ENCODE measurements at places on chromosomes 4 and X. TPM values are rescaled to one million over a fixed set of nuclear protein-coding genes. Genes with fewer than 3 reads are reported as not detected.

DNA sequence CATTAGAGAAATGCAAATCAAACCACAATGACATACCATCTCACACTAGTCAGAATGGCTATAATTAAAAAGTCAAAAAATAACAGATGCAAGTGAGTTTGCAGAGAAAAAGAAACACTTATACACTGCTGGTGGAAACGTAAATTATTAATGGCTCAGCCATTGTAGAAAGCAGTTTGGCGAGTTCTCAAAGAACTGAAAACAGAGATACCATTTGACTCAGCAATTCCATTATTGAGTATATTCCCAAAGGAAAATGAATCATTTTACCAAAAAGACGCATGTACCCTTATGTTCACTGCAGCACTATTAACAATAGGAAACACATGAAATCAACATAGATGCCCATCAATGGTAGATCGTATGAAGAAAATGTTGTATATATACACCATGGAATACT is 75.0 kb downstream of the NAA11 start:
- DNase-seq, result no peak

- DNase-seq, result no peak
These were observed 87.3 kb upstream of the CPEB2 start for GRCh38 chr4:14915018-14915417.

- no peak for DNase-seq
These were observed 131.3 kb downstream of the RTL3 start for GRCh38 chrX:78527818-78528217.

GRCh38 chr4:95142932-95143331 is 385.2 kb downstream of the BMPR1B start:
- no peak for DNase-seq

DNA sequence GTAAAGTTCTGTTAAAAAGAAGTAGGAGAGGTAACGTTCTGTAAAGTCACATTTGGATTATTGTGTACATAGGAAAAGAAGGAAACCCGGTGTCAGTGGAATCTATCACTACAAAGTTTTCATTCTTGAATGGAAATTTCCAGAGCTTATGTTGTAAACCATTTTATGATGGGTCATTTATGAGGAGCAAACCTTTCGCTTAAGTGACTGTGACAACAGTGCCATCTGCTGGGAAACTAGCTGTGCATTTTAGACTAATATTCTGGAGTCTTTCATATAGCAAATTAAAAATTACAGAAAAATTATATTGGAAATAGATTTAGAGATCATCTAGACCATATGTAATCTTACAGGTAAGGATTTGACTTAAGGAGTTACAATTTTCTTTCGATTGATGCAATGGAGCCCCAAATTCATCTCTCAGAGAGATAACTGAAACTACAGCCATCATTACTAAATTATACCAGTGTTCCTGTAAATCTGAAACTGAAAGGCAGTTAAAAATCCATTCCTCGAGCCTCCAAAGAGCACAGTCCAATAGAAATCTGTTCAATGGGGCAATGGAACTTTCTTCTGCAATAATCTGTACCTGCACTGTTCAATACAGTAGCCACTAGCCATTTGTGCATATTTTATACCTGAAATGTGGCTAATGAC is 26.9 kb downstream of the ASB9 start:
- no peak for DNase-seq

GRCh38 chrX:40260146-40260747 is 162.5 kb upstream of the BCOR start:
- DNase-seq, result no peak

DNA sequence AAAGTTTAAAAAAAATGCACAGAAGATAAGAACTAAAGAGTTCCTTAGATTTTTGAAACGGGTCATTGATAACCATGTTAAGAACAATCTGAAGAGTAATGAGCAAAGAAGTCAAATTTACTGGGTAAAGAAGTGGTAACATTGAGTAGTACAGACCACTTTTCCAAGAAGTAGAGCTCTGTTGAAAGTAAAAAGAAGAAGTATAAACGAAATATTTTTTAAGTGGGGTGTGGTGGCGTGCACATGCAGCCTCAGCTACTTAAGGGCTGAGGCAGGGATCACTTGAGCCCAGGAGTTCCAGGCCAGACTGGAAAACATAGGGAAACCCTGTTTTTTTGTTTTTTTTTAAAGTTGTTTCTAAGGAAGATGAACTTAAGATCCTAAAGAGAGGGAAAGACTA is 68.5 kb downstream of the UBA6 start:
- DNase-seq, result no peak

- DNase-seq, result no peak
These were observed 229.4 kb downstream of the LDB2 start for GRCh38 chr4:16669036-16669435.

DNA sequence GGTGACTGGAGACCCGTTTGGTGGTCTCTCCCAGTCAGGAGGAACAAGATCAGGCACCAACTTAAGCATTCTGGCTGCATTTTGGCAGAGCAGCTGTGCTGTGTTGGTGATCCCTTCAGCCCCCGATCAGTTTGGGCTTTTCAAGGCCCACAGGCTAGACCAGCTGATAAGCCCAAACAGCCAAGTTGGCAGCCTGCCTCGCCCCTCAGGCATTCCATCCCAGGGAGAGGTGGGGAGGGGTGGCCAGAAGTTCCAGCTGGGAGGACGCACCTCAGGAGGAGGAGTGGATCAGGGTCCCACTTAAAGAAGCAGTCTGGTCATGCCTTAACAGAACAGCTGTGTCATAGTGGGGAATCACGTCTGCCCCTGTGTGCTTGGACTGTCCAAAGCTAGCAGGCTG is 105.8 kb downstream of the CHIC1 start:
- DNase-seq, result no peak

GRCh38 chr4:22417408-22417807 is 98.5 kb downstream of the ADGRA3 start:
- DNase-seq, result no peak

- no peak for DNase-seq
These were observed 126.8 kb upstream of the APOOL start for GRCh38 chrX:84876876-84877275.

DNA sequence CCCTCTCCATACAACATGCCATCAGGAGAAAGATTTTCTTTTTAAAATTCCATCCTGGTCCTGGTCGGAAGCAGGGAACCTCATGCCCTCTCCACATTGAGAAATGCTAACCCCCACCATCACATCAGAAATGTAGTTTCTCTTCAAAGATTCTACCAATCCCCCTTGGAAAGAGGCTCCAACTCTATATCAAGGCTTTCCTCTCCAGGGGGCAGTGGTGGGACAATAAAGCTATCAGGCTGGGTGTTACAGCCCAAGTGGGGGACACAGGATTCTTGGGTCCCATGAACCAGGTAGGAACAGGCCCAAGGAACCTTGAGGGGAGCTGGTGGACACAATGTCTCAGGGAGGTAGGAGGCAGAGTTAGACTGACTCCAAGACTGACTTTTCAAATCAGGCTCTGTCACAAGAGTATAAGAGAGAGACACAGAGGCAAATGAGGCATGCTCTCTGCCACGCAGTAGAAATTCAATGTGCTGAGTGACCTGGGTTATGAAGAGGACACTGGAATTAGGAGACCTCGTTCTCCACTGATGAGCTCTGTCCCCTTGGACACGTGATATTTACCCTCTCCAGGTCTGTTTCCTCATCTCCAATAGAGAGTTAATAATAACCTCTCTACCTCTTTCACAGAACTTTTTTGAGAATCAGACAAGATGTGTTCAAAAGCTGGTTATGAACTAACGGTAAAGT is 4.5 kb downstream of the GJB1 start:
- DNase-seq, result no peak

DNA sequence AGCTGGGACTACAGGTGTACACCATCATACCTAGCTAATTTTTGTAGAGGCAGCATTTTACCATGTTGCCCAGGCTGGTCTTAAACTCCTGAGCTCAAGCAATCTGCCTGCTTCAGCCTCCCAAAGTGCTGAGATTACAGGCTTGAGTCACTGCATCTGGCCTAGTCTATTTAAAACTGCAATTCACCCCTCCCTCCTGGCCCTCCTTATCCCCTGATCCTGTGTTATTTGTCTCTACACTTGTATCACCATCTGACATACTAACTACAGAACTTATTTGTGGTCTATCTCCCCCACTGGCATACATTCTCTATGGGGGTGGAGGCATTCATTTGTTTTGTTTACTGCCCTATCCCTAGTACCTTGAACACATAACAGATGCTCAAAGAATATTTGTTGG is 23.7 kb downstream of the CC2D2A start:
- DNase-seq, result no peak

GRCh38 chr4:134540588-134540987 is 339.0 kb upstream of the PABPC4L start:
- no peak for DNase-seq

- DNase-seq, result no peak
These were observed 28.9 kb upstream of the GPC4 start for GRCh38 chrX:133444196-133444595.

GRCh38 chr4:94561249-94562024 is 109.7 kb downstream of the PDLIM5 start:
- DNase-seq, result no peak

DNA sequence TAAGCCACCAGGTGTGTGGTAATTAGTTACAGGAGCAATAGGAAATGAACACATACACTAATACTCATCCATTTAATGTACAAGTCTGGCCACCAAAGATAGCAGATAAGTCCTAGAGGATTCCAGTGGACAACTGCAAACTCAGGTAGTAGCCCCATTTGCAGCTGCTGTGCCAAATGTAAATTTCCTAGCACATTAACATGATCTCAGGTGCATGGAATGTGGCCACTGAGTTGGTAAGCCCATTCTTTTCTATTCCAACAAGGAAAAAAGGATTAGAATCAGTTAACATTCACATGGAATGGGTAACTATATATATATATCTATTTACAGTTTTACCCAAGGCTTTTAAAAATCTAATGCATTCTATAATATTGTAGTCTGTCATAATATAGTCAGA is 23.3 kb upstream of the FRAS1 start:
- DNase-seq, result no peak

The PNMA6E gene
- not detected for polyA plus RNA-seq

The GUCY1A1 gene
- polyA plus RNA-seq, result not detected

The IL13RA2 gene
- not detected for polyA plus RNA-seq

The TRMT44 gene
- 21.3 TPM for polyA plus RNA-seq

The SPANXN3 gene
- not detected for polyA plus RNA-seq

The DUSP21 gene
- polyA plus RNA-seq, result not detected

The FRMD7 gene
- polyA plus RNA-seq, result not detected

The MYOZ2 gene
- not detected for polyA plus RNA-seq

The MAGEC3 gene
- not detected for polyA plus RNA-seq

The VGLL1 gene
- polyA plus RNA-seq, result not detected

The PCDH19 gene
- not detected for polyA plus RNA-seq

The F11 gene
- polyA plus RNA-seq, result not detected

The BGN gene
- polyA plus RNA-seq, result not detected

Measured in naive thymus-derived CD4-positive, alpha-beta T cell (primary cell).